NCI-H2081 treated with DMSO at 0.1 percent for 48 hours (cell line): ENCODE measurements at places on chromosomes 6 and 20.

- DNase-seq: no peak
These were observed 23.2 kb downstream of the L3MBTL3 start for GRCh38 chr6:130041594-130041993.

DNA sequence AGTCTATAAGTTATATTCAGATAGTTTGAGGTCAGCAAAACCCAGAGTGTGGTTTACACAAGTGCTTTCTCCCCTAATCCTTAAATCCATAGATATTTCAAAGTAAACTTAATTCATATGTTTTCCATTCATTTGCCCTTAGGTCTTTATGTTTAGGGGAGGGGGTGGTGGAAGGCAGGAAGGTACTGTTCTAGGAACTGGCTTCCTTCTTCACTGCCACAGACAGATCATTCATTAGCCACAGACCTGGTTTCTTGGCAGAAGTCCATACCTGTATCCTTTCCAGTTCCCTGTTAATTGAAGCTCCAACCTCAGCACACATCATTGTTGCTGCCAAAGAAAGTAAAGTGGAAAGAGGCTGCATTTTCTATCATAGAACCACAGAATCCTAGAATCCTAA, 123.0 kb downstream of the AIG1 start:
- no peak for DNase-seq

GRCh38 chr6:31113861-31114540, 599 bp upstream of the PSORS1C1 start:
- no peak for DNase-seq

- DNase-seq: no peak
These were observed 56.3 kb upstream of the CD93 start for GRCh38 chr20:23142162-23143050.

- peak; percentile 56 for DNase-seq
These were observed 754.6 kb downstream of the KIF16B start for GRCh38 chr20:15818651-15819071.

DNA sequence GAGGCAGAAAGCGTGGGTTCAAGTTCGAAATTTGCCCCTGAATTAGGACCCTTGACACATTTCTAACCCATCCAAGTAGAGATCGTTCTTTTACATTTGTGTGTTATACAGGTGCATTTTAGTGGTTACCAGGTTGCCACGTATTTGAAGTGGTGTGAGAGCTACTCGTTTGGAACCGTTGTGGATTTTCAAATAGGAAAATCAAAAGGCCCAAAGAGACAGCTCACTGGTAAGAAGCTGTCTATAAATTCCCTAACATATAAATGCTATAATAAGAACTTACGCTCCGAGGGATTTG, 1.6 kb upstream of the REV3L start:
- DNase-seq: no peak

- no peak for DNase-seq
These were observed 13.2 kb upstream of the RSPH3 start for GRCh38 chr6:159013229-159013628.

DNA sequence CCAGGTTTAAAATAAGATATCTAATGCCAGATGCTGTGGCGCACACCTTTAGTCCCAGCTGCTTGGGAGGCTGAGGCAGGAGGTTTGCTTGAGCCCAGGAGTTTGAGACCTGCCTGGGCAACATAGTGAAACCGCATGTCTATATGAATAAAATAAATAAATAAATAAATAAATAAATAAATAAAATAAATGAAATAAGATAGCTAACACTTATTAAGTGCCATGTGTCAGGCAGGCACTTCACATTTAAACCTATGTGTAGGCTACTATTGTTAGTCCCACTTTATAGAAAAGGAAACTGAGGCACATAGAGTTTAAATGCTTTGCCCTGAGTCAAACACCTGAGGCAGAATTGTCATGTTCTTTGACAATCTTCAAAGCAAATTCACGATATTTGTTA, 32.9 kb upstream of the RREB1 start:
- no peak for DNase-seq

DNA sequence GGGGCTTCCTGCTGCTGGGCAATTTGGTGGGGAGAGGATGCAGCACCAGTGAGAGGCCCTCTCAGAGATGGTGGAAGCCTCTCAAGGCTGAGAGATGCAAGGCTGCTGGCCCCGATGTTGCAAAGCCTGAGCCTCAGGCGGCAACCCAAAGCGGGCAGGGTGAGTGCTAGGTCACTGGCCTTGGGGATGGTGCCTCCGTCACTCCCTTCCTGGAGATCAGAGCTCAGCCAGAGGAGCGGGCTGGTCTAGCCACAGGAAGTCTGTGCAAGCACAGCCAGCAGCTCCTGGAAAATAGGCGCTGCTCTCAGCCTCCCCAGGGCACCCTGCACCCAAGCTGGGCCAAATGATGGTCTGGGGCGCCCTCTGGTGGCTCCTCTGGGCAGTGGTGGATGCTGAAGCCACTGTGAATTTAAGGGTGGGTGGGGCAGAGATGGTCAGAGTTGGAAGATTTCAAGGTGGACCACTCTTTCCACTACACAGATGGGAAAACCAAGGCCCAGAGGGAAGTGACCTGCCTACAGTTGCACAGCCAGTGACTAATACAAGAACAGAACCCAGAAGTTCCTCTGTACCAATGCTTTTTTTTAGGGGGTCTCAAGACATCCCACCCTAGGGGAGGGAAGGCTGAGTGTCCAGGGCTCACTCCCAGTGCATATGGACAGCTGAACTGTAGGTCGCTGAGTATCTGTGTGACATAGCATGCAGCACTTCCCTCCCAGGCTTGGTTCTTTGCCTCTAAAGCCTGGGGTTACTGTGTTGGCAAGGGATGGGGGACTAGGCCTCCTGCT, 20.8 kb downstream of the C20orf203 start:
- peak; percentile 51 for DNase-seq

DNA sequence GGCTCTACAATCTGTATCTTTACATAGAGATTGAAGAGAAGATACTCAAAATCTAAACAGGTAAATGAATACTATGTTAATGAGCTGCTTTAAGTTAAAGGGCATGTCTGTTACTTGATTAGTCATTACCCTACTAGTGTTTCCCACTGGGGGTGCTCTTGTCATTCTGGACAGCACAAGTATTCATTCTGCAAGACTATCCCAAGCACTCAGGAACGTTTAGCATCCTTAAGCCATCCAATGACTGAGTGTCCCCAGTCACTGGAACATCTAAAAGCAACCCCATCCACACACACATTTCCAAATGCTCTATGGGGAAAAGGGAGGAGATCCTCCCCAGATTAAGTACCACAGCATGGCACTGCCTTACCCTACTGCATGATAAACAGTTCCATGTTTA, 25.7 kb downstream of the EZR start:
- no peak for DNase-seq

GRCh38 chr6:43927532-43928210, 157.7 kb downstream of the VEGFA start:
- no peak for DNase-seq

- DNase-seq: no peak
These were observed 29.5 kb downstream of the ALDH8A1 start for GRCh38 chr6:134920422-134920821.

GRCh38 chr6:49648036-49648435, 11.4 kb upstream of the RHAG start:
- no peak for DNase-seq

DNA sequence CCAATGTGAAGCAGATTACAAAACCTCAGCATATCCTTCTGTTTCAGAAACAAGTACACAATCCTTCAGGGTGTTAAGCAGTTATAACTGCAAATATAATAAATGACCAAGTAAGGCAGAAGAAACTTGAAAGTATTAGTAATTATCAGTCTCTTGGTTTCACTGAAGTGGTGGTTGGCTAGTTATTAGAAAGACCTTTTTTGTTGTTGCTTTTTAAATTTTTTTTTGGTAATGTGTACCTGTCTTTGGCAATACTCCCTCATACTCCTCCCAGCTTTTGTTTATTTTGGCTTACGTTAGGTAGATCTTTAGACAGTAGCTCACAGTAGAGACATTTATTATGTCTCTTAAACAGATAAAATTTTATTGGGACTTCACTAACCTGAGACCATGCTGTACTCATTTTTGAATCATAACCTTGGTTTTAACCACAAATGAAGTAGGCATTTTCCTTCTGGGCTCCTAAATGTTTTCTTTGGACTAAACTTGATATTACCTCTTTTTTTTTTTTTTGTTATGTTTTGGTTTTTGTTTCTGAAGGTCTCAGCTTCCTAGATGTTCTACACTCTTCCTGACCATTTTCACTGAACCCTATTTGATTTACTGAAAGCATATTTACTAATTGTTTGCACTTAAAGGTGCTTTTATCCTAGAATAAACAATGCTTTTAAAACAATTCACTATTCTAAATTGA, 6.4 kb downstream of the CD2AP start:
- no peak for DNase-seq

GRCh38 chr6:21780679-21781078, 187.1 kb downstream of the SOX4 start:
- no peak for DNase-seq

GRCh38 chr6:162029873-162030576, 697.5 kb downstream of the PRKN start:
- DNase-seq: no peak

GRCh38 chr20:53652859-53653517, 59.3 kb upstream of the ZNF217 start:
- DNase-seq: no peak

DNA sequence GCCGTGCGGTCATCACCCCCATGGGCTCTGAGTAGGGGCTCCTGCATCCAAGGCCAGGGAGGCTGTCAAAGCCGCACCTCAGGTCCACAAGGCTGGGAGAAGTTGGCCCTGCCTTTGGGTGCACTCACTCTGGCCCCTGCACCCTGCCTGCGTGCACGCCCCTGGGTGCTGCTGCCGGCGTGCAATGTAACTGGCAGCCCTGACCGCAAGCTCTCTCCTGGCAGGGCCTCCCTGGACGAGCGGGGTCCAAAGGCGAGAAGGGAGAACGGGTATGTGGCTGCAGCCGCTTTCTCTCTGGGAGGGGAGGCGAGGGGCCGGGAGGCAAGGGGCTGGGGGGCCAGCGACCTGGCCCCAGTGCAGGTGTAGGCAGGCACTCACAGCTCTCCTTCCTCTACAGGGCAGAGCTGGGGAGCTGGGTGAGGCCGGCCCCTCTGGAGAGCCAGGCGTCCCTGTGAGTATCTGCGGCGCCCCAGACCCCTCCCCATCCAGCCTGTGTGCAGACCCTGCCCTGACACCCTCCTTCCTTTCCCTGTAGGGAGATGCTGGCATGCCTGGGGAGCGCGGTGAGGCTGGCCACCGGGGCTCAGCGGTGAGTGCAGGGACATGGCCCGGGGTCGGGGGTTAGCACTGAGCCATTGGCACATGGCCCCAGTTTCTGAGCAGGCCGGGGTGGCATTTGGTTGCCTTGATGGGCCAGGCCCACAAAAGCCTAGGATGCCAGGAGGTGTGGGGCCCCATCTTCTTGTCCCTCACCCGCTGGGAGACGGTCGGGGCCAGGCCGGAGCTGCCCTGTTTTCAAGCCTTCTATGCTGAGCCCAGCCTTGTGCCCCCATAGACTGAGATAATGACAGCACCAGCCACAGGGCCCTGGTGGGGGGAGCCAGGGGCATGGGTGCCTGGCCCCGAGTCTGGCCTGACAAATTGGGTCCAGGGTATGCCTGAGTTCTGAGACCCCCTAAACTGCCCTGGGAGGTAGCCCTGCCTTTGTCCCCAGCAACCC, 12.7 kb downstream of the COL9A3 start:
- no peak for DNase-seq

- no peak for DNase-seq
These were observed 180.6 kb upstream of the KHDRBS2 start for GRCh38 chr6:62466607-62467006.

GRCh38 chr6:122286512-122286911, 112.9 kb upstream of the HSF2 start:
- no peak for DNase-seq

DNA sequence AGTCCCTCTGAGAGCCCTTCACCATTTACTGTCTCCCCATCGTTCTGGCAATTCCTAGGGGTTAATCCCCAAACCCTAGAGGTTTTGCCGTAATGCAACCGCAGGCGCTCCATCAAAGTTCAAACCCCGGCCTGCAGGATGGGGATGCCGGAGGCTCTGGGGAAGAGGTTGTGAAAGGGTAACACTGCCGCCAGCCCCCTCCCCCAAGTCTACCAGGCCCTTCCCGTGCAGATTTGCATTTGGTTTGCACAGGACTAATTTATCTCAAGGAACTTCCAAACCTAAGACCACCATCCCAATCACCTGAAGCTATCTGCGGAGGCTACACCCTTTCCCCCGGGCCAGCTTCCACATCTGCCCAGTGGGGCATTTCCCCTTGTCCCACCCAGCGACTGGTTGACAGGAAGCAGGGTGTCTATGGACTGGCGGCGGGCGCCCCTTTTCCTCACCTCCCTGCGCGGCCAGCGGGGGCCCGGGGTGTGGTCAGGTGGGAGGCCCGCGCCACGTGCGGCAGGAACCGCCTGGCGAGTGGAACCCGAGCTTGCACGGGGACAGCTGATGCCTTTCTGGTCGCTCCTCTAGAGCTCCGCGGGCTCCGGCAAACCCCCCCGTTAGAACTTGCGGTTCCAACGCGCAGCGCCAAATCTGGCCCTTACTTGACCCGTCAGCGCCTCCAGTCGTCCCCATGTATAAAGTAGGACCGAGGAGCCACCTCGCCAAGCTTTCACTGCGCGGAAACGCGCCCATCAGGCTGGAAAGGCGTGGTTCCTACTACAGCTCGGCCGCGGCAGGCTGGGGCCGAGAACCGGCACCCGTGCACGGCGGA, 9.4 kb upstream of the SLC4A11 start:
- no peak for DNase-seq

- DNase-seq: no peak
These were observed 5.3 kb upstream of the HSPA1B start for GRCh38 chr6:31822036-31822821.
